CD4-positive, alpha-beta T cell treated with Interleukin-4 for 4 hours (primary cell): ENCODE measurements at places on chromosomes 2 and 18.

- DNase-seq = no peak
These were observed 150.7 kb upstream of the MGAT5 start for GRCh38 chr2:134103196-134103595.

DNA sequence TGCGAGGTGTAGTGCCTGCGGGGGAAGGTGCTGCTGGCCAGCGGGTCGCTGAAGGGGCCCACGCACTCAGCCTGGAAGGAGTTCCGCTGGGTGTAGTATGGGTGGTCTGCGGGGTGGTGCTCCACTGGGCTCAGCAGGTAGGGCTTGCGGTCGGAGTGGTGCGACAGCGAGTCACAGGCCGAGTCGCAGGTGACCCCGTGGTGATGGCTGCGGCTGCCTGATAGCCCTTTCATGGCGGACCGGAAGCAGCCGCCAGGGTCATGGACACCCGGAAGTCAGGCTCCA is 429.8 kb downstream of the TGIF1 start:
- no peak for DNase-seq

GRCh38 chr2:84077496-84077895 is 381.6 kb downstream of the SUCLG1 start:
- DNase-seq = no peak

DNA sequence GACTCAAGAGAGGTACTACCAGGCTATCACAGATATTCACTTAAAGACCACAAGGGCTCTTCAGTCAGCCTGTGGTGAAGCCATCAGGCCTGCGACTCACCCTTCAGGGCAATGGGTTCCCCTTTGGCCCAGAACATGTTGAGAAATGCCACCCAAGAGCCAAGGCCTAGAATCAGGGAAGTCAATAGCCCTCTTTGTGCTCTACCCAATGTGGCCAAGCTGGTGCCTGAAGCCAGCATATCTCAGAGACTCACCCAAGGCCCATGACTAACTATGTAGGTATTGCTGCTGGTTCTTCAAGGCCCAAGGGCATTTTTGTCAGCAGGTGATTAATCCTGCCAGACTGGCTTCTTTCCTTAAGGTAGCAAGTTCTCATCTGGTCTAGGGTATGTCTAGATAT is 338.9 kb upstream of the SETBP1 start:
- no peak for DNase-seq

DNA sequence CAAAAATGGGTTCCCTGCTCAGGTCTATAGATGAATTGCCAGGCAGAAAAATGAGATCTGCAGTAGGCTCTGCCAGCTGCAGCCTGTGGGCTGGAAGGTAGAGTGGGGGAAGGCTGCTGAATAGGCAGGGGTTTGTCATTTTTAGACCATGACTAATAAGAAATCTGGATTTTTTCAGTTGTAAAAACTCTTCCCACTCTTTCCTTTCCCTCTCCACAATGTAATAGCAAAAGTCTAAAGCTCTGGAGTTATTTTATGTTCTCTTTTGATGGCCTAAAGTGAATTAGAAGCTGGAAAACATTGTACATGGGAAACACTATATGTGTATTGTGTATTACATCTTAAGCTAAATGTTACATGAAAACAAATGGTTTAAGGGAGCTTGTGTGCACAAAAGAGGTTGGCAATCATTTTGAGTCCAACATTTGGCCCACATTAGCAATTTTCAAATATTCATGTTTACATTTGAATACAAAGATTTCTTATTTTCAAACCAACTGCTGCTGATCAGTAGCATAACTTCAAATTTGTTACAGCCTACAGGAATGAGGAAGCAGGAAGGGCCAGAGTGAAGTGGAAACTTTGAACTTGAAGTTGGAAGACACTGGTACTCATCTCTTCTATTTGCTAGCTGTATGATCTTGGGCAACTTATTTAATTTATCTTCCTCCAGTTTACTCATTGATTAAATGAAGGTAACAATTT is 407.1 kb downstream of the SLC4A3 start:
- DNase-seq = no peak

DNA sequence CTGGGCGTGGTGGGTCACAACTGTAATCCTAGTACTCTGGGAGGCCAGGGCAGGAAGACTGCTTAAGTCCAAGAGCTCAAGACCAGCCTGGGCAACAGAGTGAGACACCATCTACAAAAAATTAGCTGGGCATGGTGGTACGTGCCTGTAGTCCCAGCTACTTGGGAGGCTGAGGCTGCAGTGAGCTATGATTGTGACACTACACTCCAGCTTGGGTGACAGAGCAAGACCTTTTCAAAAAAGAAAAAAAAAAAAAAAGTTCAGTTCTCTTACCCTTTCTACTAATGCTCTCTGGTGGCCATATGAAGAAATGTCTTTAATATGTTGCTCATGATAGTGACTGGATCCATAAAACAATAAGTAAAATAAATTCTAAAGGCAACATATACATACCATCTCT is 14.9 kb downstream of the TYW5 start:
- DNase-seq = no peak

DNA sequence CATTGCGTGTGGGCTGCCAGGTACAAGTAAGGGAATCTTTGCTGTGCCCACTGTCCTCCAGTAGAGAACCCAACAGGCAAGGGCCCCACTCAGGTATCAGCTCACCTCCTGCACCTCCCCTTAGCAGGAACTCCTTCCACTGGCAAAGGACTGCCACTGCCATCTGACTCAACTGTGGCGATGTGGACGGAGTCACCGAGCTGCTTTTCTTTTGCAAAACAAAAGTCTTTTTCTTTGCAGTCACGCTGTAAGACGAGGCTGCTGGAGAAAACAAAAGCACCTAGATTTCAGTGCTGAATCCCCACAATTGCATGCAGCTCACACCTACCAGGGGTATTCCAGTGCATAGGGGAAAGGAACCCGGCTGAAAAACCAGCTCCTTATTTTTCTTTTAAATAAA is 7.9 kb downstream of the MTERF4 start:
- no peak for DNase-seq

GRCh38 chr2:218852911-218853667 is 6.5 kb upstream of the WNT6 start:
- DNase-seq = peak; percentile 72

DNA sequence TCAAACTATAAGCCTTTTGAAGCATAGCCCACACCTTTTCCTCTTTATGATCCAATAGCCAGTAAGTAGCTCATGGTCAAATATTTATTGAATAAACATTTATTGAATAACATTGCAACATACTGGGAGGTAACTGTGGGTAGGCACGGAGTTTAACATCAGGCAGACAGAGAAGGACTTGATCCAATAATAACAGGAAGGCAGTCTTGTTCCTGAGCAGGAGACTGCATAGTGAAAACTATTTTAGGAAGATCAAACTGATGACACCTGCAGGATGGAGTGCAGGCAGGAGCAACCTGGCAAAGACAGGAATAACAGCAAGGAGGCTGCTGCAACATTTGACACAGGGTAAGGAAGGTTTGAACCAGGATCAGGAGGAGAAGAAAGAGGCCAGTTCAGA is 3.1 kb upstream of the DCTN1 start:
- DNase-seq = no peak

- DNase-seq = no peak
These were observed 3.2 kb downstream of the HS1BP3 start for GRCh38 chr2:20647738-20648137.

- DNase-seq = no peak
These were observed 498.2 kb downstream of the PTPRM start for GRCh38 chr18:8065284-8065683.

DNA sequence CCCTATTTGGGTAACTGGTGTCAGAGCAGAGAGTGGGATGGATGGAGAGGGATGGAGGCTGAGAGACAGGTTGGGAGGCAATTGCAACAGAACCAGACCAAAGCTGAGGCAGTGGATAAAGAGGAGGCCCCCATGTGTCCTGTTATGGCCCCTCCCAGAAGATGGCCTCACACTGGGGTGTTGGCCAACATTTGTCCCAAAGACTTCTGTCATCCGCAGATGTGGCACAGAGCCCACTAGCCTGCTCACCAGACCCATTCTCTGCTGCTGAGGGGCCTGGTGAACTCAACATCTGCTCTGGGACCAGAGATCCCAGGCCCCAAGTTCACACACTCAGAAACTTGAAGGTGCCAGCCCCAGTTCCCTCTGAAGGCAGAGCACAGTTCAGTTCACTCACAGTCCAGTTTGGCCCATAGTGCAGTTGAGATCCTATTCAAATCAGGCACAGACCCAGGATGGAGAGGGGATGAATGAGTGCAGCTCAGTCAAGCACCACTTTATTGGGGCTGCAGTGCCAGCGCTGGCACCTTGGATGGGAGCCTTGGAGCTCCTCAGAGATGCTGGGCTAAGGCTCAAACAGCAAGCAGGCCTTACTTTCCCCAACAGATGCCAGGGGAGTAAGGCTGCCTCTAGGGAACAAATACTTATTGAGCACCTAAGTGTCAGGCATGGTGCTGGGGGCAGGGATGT is 189.2 kb downstream of the ZBTB7C start:
- DNase-seq = no peak

- no peak for DNase-seq
These were observed 4.4 kb downstream of the EHD3 start for GRCh38 chr2:31238126-31238905.

DNA sequence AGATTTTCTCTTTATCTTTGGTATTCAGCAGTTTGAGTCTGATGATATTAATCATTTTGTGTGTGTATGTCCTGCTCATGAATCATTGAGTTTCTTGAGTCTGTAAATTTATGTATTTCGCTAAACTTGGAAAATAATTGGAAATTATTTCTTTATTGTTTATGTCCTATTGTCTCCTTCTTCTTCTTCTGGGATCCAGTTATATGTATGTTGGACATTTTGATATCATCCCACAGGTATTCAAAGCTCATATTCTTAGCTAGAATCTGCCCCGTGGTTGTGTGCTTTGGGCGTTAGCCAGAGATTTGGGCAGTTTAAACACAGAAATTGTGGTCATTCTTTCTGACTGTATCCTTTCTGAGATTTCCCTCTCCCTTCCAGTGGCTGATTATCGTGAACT is 243.0 kb upstream of the SPRED2 start:
- DNase-seq = no peak

GRCh38 chr2:54977149-54977548 is 73.1 kb downstream of the RTN4 start:
- no peak for DNase-seq

DNA sequence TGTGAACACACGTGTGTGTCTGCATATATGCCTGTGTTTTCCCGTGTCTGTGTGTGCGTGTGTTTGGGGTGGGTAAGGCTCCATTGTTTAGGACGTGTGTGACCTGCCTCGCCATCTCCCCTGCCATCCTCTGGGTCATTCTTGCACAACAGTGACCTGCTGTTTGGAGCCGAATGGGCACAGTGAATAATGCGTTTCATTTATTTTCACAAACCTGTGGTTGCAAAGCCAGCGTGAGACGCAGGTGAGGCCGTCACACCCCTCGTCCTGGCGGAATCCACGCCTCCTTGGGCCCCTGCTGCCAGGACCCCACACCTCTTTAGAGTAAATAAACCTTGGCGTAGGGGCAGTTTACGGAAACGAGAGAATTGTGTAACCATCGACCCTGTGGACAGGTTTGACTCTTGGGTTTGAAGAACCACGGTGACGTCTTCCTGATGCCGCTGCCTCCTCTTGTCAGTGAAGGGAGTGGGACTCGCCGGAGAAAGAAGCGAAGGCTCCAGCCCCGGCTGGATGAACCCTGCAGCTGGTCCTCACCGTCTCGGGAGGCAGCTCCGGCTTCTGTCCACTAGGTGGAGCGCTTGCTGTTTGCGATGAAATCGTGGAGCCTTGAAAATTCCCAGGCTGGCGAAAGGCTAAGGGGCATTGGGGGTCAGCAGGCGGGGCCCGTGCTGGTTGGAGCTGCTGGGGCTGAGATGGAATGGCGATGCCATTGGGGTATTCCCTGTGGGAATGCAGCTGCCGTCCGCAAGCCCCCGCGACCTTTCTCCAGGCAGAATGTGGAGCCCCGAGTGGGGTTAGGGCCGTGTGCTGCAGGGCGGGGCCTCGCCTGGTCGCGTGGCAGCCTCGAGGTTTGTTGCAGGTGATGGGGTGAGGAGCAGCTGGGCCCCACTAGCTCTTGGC is 81.1 kb downstream of the RTP5 start:
- peak; percentile 49 for DNase-seq

DNA sequence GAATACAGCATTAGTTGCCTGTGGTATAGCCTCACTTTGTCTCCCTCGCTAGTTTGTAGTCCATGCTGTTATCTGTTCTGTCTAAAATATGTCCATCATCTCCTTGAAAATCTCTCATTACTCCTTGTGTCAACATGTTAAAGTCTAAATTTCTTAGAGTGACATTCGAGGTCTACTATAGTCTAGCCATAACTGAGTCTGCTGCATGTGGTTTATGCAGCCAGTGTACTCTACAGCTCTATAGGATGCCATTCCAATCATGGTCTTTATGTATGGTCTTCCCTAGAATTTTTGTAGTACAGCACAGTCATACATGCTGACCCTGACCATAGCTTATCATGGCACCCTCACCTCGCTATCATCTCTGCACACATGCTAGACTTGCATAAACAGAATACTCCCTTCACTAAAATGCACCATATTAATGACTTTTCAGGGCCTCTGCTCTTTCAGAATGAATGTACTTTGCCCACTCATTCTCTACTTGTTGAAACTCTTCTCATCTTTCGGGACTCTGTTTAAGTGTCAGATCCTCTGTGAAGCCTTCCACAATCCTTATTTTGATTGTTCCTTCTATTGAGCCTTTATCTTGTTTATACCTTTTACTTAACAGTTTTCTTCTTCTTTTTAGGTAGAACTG is 12.8 kb downstream of the TANK start:
- no peak for DNase-seq

DNA sequence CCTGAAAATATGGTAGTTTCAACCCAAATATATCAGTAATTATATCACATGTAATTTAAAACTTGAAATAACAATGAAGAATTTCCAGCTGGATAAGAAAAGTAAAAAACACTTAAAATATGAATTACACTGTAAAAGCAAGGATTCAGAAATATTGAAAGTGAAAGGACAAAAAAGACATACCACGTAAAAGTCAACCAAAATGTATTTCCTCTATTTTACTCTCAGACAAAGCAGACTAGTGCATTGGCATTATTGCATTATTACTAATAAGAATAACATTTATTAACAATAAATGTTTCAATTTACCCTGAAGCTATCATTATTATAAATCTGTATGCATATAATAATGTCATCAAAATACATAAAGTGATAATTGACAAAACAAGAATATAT is 445.1 kb upstream of the TRIB2 start:
- no peak for DNase-seq

- DNase-seq = no peak
These were observed 15.0 kb upstream of the GMPPA start for GRCh38 chr2:219483451-219484342.

DNA sequence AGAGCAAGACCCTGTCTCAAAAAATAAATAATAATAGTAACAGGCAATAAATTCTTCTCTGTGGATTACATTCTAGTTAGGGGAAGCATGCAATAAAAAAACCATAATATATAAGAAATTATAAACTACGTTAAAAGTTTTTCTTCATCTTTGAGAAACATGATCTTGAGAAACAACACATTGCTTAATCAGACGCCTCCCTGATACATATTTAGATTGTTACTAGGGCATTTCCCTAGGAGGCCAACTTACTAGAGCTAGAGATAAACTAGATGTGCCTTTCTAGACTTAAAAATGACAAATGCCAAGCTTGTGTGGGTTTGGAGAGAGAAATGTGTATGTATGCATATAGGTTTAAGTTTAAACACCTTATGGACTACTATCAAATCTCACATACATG is 76.3 kb upstream of the GALNT5 start:
- DNase-seq = no peak

- no peak for DNase-seq
These were observed 39.1 kb downstream of the OSBPL6 start for GRCh38 chr2:178233428-178233827.

- DNase-seq = no peak
These were observed 288.0 kb upstream of the TNP1 start for GRCh38 chr2:217147818-217148217.

GRCh38 chr18:9835825-9836224 is 49.9 kb upstream of the TXNDC2 start:
- DNase-seq = no peak
